ENCODE measurements at places on chromosomes 16 and 17.

GRCh38 chr16:5633845-5634440, 536.3 kb upstream of the EEF2KMT start:
- no peak for DNase-seq

DNA sequence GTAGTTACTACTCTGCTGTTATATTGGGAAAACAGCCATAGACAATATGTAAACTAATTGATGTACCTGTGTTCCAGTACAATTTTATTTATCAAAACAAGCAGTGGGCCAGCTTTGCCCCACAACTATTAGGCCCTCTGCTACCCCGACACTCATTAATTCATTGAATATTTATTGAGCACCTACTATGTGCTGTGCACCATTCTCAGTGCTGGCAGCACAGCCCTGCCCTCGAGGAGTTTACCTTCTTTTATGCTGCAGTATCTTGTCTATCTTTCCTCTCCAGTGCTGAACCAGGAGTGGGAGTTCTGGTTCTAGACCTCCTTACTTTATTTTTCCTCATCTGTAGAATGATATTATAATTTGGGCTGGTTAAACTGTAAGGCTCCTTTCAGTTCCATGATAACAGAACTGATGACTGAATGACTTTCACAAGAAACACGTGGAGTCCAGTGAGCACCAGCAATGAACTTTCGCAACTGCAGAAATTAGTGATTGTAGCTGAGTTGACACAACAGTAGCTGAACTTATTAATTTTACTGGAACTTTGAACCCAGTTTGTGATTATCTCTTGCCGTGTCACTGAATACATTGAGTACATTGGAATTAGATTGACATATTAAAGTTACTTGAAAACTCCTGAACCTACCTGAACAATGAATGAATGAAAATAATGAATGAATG, 2.4 kb downstream of the GOSR2 start:
- DNase-seq, result no peak

- no peak for DNase-seq
Observed at GRCh38 chr17:15744885-15745284, 12.8 kb downstream of the TBC1D26 start.

DNA sequence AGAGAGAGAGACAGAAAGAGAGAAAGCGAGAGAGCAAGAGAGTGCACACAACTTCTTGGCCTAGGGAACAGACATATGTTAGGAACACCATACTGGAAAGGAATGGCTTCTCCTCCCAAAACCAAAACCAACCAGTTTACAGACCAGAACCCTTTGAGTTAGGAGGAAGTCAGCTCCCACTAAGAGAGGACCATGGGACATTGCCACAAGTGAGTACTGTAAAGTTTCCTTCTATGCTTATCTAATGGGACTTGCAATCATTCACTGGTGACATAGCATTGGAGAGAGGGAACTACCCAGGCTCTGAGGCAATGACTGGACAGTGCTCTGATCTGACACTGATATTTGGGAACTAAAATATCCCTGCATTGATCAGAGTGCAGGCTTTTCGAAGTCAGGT, 32.4 kb downstream of the TBC1D3B start:
- peak; percentile 19 for DNase-seq

DNA sequence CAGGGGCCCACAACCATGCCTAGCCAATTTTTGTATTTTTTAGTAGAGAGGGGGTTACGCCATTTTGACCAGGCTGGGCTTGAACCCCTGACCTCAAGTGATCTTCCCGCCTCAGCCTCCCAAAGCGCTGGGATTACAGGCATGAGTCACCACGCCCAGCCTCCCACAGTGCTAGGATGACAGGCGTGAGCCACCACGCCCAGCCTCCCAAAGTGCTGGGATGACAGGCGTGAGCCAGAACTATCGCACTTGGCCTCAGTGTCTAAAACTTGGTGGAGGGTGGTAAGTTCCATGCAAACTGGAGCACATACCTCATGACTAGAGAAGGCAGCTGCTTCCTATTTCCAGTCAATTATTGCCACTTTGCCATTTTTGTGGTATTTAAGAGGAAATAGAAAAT, 7.1 kb downstream of the HSD17B2 start:
- DNase-seq, result no peak

DNA sequence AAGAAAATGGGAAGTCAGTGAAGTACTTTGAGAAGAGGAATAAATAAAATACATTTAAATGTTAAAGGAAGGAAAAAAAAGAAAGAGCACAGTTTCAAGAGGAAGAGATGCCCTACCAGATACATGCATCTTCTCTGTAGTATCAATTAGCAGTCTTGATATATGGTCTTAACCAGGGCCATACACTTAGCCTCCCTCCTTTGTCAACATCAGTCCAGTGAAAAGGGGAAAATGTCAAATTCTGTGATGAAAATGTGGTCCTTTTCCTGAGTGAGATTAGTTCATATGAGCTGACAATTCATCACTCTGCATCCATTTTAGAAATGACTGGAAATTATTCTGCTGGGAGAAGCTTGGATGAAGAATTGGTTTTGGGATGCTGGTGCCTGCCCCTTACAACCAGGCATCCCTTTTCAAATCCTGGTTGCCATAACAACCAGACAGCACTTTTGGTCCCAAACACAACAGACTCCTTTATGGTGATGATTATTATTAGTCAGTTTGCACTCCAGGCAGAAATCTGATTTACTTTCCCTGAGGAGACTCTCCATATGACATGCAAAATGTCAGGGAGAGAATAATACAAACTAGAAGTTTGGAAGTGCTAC, 933.6 kb upstream of the CDH8 start:
- no peak for DNase-seq

DNA sequence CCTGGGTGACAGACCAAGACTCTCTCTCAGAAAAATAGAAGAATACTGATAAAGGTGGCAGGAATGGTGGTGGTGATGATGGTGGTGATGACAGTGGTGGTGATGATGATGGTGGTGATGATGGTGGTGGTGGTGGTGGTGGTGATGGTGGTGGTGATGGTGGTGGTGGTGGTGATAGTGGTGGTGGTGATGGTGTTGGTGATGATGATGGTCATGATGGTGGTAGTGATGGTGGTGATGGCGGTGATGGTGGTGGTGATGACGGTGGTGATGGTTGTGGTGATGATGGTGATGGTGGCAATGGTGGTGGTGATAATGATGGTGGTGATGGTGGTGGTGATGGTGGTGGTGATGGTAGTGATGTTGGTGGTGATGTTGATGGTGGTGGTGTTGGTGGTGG, 18.0 kb upstream of the CIITA start:
- DNase-seq, result no peak

- no peak for DNase-seq
Observed at GRCh38 chr17:77723909-77724875, 234.3 kb upstream of the TNRC6C start.

DNA sequence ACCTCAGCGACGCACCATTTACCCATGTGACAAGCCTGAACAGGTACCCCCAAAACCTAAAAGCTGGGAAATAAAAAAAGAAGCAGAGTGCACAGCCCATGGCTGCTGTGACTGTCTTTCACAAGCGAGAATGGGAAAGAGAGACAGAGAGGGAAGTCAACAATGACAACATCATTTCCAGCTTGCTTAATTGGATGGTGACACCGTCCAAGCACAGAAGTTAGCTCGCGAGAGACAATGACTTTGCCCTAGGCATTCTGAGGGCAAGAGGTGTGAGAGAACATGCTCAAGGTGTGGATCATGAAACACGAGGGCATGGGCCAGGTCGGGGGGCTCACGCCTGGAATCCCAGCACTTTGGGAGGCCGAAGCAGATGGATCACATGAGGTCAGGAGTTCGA, 19.3 kb upstream of the NSMCE1 start:
- DNase-seq, result peak; percentile 86

All from CD14-positive monocyte (primary cell).